ENCODE measurements at places on chromosomes 3 and 15. TPM values are rescaled to one million over a fixed set of nuclear protein-coding genes. Genes with fewer than 3 reads are reported as not detected.
A peak's percentile ranks its signal among the peaks of the same experiment; 100 is the strongest.

DNA sequence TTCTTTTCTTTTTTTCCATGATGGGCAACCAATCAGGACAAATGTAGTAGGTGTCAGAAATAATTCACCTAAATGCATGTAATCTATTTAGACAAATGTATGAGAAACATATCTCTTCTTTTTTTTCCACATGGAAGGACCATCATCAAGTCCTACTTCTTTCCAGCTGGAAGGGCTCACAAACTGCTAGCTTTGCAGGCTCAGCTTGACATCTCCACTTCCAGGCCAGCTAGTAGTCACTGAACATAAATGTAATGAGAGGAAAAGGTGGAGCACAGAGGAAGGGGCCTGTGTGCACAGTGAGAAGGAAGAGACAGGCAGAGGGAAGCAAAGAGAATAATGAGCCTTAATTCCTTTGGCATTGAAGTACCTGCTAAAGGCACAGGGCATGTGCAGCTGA, 504.9 kb downstream of the MCTP2 start:
- DNase-seq = no peak

Gene C3orf85
- total RNA-seq = not detected

Gene PLA2G4B
- 5.0 TPM for total RNA-seq

DNA sequence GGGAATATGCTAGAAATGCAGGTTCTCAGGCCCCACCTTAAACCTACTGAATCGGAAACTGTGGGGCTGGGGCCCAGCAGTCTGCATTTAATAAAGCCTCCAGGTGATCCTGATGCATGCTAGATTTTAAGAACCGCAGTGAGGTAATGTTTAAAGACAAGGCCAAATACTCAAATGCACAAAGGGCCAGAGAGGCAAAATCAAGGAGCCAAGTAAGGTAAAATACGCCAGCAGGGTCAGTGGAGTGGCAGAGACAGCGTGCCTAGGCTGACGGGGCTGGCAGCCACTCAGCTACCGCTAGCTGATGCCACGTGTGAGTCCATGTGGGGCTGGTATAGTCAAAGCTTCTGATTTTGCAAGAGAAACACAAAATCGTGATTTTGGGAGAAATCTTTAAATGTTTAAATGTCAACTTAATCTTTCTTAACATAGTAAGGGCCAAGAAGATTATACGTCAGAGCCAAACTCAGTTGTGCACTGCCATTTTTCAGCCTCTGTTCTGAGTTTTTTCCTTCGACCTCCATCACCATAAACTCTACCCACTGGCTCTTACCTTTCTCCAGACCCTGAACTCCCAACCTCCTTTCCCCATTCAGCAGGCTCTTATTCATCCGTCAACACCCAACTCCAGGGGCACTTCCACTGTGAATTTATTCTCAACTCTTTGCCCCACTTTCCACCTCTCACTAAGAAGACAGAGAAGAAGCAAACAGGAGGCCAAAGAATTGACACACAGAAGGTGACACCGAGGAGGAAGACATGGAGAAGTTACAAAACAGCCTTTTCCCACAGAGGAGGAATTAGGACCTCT, 136.6 kb upstream of the RAD18 start:
- DNase-seq = no peak

Gene PPP1R14D
- not detected for total RNA-seq

Gene GRM2
- 0.47 TPM for total RNA-seq

- DNase-seq = no peak
Observed at GRCh38 chr15:99438224-99438585, 127.6 kb upstream of the MEF2A start.

Gene DUOXA2
- total RNA-seq = not detected

Gene SEMA3G
- total RNA-seq = not detected

DNA sequence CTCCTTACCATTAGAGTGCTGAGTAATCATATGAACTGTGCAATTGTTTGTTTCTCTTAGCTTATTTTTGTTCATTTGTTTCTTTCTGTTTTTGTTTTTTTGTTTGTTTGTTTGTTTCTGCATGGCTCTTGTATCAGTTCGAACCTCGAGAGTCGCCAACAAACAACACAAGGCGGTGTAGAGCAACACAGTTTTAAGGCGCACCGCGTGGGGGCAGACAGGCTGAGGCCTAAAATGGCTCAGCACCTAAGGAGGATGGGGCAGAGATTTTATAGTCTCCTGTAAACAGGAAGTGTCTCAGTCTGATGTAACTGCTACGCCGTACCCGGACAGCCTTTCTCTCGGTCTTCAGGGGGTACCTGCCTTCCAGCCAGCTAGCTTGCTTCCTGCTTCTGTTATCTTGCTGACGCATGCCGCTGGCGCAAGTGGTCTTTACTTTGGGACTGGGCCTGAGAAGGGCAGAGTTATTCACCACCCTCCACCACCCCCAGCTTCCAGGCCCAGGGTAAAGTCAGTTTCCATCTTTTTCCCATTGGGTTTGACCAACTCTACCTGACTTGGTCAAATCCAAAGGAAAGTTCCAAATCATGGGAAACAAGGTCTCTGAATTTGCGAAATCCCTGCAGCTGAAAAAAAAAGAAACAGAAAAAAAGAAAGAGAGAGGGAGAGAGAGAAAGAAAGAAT, 25.8 kb upstream of the MFGE8 start:
- no peak for DNase-seq

Gene FBN1
- total RNA-seq = 0.56 TPM

DNA sequence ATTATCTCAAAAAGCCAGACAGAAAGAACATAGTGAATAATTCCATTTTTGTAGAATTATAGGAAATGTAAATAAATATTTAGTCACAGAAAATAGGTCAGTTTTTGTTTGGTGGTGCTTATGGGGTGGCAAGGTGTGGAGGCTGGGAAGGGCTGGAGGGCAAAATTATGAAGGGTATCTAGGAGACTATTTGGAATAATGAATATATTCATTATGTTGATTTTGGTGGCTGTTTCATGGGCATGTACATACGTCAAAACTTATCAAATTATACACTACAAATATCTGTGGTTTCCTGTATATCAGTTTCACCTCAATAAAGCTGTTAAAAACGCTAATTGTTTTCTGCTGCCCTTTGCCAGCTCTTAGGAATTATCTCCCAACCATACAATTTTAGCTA, 298.7 kb upstream of the GOLIM4 start:
- DNase-seq = no peak

DNA sequence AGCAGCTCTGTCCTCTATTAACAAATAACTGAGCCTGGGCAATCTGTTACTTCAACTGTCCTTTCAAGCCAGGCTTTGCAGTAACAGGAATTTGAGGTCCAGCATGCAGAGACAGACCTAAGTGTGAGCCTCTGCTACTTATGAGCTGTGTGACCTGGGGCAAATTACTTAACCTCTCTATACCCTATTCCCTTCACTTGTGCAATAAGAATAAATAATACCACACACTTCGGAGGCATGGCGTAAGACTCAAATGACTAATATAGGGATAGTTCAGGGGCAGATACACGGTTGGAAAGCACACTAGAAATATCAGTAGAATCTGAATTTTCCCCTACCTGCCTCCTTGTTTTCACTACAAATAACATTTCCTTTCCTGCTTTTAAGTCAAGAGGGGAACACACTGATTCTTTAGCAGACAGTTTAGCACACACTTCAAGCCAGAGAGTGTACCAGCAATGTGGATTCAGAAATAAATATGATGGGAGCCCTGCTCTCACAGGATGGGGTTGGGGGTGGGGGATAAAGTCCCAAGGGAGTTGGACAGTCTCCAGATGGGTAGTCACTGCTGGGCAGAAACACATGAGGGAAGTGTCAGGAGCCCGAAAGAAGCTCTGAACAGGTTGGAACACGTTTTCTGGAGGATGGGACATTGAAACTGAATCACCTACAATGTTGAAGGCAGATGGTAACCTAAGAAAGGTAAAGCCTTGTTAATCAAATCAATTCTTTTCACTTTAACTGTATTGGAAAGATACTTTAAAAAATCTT, 61.8 kb upstream of the RBP1 start:
- DNase-seq = no peak

Gene TPM1
- total RNA-seq = 7.6 TPM

DNA sequence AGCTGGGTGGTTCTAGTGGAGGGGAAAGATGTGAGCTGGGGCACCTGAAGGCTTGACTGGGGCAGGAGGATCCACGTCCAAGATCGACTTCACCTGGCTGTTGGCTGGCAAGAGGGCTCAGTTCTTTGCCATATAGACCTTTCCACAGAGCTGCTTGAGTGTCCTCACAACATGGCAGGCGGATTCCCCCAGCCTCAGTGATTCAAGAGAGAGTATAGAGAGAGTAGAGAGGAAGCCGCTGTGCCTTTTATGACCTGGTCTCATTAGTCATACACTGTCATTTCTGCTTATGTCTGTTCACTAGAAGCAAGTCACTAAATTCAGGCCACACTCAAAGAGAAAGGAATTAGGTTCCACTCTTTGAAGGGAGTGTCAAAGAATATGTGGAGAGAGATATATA, 101.6 kb downstream of the APBA2 start:
- peak; percentile 63 for DNase-seq

Gene EFCAB12
- total RNA-seq = 0.56 TPM

GRCh38 chr3:129001101-129001805, at the start of gene EFCC1:
EFCC1 (plus strand) TSS chr3:129001304; CDS start chr3:129001629, 325 bp downstream.
- peak; percentile 52 for DNase-seq

Gene CORO2B
- 0.09 TPM for total RNA-seq

DNA sequence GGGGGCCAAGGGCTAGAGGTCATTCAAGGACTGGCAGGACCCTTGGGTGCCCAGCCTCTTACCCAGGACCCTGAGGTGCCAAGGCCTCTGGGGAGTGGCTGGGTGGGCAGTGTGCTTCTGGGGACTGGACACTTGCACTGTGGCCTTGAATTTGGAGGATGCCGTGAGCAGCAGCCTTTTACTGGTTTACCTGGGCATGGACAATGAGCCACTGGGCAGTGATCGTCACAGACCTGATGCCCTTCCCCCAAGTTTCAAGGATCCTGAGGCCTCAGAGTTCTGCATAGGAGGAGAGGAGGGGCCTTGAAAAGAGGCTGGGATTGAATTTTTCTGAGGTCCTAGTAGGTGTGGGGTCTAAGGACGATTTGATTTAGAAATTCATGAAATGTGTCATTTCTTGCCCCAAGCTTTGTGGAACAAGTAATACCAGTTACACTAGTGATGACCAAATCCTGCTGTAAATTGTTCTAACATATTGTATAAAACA, 146.1 kb upstream of the TPM1 start:
- DNase-seq = no peak

Gene LMAN1L
- 0.25 TPM for total RNA-seq

- DNase-seq = no peak
Observed at GRCh38 chr3:124653071-124653796, 77.0 kb upstream of the UMPS start.

DNA sequence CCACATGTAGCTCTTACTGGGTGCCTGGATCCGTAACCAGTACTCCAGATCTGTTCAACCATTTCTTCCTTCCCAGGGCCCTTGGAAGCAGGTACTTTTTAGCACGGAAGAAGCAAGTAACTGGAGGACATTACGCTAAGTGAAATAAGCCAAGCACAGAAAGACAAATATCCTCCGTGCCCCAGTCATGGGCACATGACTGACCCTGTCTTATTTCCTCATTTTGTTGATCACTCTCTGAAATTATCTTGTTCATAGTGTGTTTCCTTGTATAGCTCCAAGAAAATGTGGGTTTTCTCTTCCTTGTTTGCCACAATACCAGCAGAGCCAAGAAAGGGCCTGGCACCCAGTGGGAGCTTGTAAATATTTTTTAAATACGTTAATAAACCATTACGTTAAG, 32.2 kb upstream of the MTMR14 start:
- DNase-seq = no peak

- peak; percentile 55 for DNase-seq
Observed at GRCh38 chr15:92843814-92844213, 56.3 kb upstream of the CHD2 start.

Gene GUCA1C
- not detected for total RNA-seq

DNA sequence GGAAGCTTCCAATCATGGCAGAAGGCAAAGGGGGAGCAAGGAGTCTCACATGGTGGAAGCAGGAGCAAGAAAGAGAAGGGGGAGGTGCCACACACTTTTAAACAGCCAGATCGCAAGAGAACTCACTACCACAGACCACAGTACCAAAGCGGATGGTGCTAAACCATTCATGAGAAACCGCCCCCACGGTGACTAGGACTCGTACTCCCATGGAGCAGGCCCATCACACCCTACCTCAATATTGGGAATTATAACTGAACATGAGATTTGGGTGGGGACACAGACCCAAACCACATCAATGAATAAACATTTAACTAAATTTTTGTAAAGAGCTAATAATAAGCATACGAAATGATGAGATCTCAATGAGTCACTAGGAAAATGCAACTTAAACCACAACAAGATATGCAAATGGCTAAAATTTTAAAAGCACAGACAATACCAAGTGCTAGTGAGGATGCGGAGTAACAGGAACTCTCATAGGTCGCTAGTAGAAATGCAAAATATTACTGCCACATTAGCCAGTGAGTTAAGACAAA, 10.0 kb downstream of the MRPS25 start:
- DNase-seq = peak; percentile 78

Gene HESX1
- total RNA-seq = 0.79 TPM

DNA sequence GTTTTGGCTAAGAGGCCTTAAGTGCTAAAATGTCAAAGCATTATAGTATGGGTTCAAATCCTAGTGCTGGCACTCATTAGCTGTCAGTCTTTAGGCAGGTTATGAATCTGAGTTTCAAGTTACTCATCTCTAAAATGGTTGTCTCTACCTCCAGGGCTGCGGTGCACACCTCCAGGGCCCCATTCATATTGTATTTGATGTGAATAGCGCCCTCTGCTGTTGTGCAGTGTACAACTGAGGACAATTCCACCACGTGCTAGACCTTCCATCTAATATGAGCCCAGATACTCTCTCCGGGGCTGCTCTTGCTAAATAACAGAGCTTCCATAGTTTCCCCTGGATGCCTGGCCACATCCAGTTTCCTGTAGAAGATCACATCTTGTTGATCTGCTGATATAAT, 54.3 kb downstream of the OXNAD1 start:
- DNase-seq = peak; percentile 94

Gene DZIP1L
- not detected for total RNA-seq

DNA sequence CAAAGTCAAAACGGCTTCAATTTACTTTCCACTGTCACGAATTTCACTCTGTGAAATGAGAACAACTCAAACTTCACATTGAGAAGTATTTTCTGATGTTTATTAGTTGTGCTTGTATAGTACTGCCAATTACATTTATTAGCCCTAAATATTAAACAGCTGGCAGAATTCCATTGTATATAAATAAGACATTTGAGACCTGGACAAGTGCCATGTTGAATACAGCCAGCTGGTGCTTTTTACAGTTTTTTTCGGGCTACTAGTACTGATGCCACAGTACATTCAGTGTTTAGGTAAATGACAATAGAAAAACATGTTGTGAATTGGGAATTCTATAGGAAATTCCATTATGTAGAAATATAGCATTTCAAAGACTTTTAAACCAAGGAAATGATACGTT, 79.0 kb downstream of the EPHA3 start:
- no peak for DNase-seq

GRCh38 chr15:66019826-66020398, 150.6 kb downstream of the RAB11A start:
- DNase-seq = no peak

- DNase-seq = peak; percentile 68
Observed at GRCh38 chr3:107431246-107432012, 54.2 kb downstream of the CCDC54 start.

Gene LTK
- total RNA-seq = 0.11 TPM

Gene ZNF660
- 0.21 TPM for total RNA-seq

- no peak for DNase-seq
Observed at GRCh38 chr3:89488800-89489580, 381.6 kb downstream of the EPHA3 start.
